ENCODE measurements at places on chromosomes 3 and 15.

DNA sequence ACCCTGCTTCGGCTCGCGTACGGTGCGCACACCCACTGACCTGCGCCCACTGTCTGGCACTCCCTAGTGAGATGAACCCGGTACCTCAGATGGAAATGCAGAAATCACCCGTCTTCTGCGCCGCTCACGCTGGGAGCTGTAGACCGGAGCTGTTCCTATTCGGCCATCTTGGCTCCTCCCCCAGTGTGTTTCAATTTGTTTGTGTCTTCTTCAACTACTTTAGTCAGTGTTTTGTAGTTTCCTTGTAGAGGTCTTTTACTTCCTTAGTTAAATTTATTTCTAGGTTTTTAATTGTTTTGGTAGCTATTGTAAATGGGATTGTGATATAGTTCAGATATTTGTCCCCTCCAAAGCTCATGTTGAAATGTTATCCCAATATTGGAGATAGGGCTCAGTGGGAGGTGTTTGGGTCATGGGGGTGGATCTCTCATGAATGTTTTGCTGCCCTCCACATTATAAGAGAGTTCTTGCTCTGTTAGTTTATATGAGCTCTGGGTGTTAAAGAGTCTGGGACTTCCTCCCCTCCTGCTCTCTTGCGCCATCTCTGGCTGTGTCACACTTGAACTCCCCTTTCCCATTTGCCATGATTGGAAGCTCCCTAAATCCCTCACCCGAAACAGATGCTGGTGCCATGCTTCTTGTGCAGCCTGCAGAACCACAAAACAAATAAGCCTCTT lies 304.4 kb downstream of the DOCK3 start:
- no peak for DNase-seq

- no peak for DNase-seq
Measured at GRCh38 chr15:85840079-85840801, 45.5 kb upstream of the KLHL25 start.

DNA sequence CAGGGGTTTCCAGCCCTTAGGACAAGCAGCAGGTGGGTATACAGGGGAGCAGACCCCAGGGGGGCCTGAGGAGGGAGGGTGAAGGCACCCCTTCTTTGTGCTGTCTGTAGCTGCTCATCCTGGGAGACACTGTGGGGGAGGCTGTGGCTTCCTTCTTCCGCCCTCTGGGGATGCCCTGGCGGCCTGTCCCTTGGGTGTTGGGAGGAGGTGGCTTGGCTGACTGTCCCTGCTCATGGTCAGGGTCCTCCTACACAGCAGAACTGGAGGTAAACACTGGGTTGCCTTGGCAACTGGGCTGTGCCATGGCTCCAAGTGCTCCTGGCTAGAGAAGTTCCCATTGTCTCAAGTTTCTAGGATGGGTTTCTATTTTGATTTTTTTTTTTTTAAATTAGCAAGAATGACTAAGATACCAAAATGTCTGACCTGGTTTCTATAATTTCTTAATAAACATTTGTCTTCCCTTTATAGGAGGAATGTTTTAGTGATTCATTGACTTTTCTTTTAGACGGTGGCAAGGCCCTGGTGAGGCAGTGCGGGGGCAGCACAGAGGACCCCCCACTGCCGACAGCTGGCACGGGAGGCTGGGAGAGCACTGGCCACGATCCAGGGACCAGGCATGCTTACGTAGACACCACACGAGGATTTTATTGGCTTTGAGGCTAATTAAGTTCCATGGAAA lies 12.4 kb downstream of the KLF13 start:
- DNase-seq: no peak

- no peak for DNase-seq
Measured at GRCh38 chr15:60508442-60508841, 29.5 kb upstream of the ICE2 start.

- no peak for DNase-seq
Measured at GRCh38 chr3:71152892-71153265, 430.6 kb downstream of the FOXP1 start.

GRCh38 chr15:83285979-83286553 lies 1.6 kb upstream of the BNC1 start:
- no peak for DNase-seq

DNA sequence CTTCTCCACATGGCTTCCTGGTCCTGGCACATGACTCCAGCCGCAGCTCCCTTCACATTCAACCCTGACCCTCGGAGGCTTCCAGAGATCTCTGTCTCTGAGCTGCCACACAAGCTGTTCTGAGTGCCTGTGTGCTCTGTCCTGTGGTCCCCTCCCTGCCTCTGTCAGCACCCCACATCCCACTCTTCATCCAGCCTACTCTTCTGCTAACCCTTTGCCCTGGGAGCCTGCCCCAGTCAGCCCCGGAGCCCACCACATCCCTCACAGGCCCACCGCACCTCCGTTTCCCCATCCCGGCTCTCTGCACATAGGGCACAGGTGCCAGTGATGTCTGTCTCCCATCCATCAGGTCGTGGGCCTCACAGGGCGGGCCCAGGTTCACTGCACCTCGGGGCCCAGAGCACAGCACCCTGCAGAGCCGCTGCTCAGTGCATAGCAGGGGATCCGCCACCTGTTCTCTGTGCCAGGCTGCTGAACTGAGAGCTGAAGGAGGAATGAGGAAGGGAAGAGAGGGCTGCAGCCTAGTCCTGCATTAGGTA lies 133.6 kb downstream of the UACA start:
- DNase-seq: no peak

GRCh38 chr15:34216527-34217270 lies 6.8 kb upstream of the KATNBL1 start:
- DNase-seq: no peak

DNA sequence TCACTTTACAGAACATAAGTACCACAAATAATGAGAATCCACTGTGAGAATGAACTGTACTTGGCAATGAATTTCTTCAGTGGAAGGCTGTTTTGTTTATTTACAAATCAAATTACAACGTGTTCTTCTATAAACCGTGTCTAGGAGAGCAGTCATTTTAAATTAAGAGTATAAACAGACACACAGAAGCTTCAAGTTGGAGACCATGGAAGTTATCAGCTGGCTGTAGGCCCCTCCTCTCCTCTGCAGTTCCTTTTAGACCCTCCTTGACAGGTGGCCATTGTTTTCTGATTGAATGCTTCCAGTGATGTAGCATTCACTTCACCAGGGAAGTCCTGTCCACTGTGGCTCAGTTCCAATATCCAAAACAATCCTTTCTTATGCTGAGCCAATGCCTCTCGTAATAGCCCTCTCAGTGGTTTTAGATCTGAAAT lies 7.3 kb upstream of the MAPK6 start:
- DNase-seq: no peak

- DNase-seq: no peak
Measured at GRCh38 chr3:64431526-64432091, 206.3 kb upstream of the PRICKLE2 start.

DNA sequence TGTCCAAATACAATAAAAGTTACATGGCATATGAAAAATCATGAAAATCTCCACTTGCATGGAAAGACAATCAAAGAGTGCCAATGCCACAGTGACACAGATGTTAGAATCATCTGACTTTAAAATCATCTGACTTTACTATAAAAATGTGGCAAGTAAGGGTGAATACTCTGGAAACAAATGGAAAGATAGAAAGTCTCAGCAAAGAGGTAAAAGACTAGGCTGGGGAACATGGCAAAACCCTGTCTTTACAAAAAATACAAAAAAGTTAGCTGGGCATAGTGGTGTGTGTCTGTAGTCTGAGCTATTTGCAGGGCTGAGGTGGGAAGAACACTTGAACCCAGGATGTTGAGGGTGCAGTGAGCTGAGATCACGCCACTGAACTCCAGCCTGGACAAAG lies 29.1 kb downstream of the ALPK3 start:
- no peak for DNase-seq

GRCh38 chr3:145089337-145089736 lies 1071.6 kb downstream of the PLOD2 start:
- no peak for DNase-seq

GRCh38 chr15:30905821-30906220 lies 2.1 kb downstream of the FAN1 start:
- no peak for DNase-seq

Data from Panc1 (cell line).